Globus pallidus (tissue), 1 donor: ENCODE measurements at places on chromosomes 4 and X.
A peak's percentile ranks its signal among the peaks of the same experiment; 100 is the strongest.

- DNase-seq: no peak
These were observed 399.8 kb upstream of the MAD2L1 start for GRCh38 chr4:120466429-120466828.

DNA sequence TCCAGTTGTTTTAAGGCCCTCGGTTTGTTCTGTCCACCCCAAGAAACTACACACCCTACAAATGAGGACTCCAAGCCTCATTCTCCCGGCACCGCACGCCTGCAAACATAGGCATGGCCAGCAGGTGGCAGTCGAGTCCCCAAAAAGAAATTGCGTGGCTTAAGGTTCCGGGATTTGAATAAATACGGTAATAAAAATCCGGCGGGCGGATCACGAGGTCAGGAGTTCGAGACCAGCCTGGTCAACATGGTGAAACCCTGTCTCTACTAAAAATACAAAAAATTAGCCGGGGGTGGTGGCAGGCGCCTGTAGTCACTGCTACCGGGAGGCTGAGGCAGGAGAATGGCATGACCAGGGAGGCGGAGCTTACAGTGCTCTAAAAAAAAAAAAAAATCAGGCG lies 21.8 kb upstream of the CSF2RA start:
- DNase-seq: no peak

- no peak for DNase-seq
These were observed 368.7 kb upstream of the FAM241A start for GRCh38 chr4:111776561-111776960.

- DNase-seq: no peak
These were observed 125.3 kb downstream of the UBE2K start for GRCh38 chr4:39823191-39823590.

GRCh38 chrX:132216806-132217202 lies 2.4 kb downstream of the RAP2C start:
- no peak for DNase-seq

DNA sequence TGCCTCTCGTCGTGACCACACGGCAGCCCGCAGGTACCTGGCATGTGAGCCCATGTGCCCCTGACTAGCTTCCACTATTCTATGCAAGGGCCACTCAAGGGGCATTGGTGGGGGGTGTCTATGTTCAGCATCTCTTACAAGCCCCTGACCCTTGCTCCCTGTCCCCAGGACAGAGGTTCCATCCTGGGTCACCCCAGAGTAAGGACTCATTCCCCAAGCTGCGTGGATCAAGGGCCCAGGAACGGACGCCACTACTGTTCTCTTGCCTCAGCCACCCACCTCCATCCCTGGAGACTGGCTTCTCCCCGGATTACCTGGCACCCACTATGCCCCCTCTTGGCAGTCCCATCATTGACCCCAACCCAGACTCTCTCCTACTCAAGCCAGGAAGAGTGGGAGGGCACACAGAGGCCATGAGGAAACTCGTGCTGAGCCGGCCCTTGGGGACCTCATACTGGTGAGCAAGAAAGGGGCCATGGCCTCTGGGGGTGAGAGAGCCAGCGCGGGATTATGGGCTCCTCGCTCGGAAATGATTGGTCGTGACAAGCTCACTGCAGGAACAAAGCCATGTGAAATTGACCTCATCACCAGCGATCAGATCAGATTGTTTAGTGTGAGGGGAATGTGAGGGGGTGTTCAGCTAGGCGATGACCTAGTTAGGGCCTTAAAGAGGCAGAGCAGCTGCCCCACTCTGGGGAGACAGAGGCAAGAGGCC lies 50.1 kb upstream of the PJA1 start:
- no peak for DNase-seq

DNA sequence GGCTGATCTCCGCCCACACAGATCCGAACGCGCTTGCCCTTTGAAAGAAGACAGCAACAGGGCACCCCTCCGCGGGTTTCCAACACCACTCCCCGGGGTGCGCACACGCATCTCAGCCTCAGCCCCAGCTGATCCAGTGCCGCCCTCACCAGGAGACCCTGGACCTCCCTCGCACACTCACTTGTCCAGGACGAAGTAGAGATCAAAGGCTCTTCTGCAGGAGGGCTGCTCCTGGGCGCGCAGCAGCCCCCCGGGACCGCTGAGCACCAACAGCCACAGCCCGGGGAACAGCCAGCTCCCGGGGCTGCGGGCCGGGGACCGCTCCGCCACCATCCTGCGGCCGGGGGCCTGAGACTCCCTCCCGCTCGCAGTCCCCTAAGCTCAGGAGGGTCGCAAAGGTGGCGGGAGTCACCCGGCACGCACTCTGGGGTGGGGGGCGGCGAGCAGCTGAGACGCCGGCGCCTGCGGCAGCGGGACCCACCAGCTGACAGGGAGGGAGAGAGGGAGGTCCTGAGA lies 743 bp downstream of the ANTXR2 start:
- peak; percentile 8 for DNase-seq

- no peak for DNase-seq
These were observed 39.2 kb downstream of the MTHFD2L start for GRCh38 chr4:74197080-74197479.

DNA sequence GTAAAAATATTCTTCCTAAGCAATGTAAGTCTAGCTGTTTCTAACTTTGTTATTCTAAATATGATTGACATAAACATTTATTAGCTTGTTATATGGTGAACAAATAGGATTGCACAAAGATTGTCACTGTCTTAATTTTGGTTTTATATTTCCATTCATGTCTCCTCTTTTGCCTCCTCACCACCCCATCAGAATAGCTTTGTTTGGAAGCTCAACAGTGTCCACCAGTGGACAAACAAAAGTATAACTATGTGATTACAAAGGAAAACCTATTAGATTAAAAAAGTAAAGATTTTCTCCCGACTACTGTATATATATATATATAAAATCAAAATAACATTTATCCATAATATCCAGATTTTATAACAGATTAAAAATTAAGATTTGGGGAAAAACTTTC lies 468.2 kb downstream of the ZIC3 start:
- DNase-seq: no peak

- DNase-seq: no peak
These were observed 29.8 kb downstream of the YY2 start for GRCh38 chrX:21885568-21885967.

- no peak for DNase-seq
These were observed 156.9 kb downstream of the NKX6-1 start for GRCh38 chr4:84342161-84342560.

GRCh38 chrX:118286066-118286762 lies 59.7 kb upstream of the WDR44 start:
- no peak for DNase-seq

DNA sequence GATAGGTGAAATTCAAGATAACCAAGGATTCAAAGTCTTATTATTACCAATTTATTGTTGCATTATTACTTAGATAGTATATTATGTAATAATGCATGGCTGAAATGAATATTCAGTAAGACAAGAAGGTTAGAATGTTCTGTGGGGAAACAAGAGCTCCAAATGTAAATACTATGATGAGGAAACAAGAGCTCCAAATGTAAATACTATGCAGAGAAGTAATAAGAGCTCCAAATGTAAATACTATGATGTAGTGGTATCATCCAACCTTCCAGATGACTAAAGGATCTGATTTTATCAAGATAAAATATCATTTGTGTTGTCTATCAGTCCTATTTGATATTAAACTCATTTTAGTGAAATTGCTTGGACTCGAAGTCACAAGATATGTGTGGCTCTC lies 82.2 kb upstream of the PCDH18 start:
- DNase-seq: no peak
